ENCODE measurements at places on chromosomes 1 and 21.

DNA sequence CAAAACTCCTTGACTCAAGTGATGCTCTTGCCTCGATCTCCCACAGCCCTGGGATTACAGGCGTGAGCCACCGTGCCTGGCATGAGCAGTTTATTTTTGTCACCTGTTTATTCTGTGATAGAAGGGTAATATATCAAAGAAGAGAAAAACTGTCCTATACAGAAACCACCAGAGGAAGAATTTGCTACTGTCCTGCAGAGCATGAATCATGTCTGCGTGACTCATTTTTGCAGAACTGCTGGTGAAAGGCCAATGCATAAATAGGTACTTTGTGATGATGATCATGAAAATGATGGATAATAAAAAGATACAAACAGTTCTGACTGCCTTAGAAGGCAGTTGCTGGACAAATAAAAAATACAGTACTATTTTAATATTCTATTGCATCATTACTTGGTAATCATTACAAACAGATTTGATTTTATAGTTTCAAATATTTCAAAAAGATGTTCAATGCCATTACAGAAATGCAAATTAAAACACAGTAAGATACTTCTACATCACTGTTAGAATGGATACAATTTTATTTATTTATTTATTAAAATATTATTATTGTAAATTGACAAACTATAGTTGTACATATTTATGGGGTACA, 26.5 kb downstream of the RIPPLY3 start:
- no peak for DNase-seq

DNA sequence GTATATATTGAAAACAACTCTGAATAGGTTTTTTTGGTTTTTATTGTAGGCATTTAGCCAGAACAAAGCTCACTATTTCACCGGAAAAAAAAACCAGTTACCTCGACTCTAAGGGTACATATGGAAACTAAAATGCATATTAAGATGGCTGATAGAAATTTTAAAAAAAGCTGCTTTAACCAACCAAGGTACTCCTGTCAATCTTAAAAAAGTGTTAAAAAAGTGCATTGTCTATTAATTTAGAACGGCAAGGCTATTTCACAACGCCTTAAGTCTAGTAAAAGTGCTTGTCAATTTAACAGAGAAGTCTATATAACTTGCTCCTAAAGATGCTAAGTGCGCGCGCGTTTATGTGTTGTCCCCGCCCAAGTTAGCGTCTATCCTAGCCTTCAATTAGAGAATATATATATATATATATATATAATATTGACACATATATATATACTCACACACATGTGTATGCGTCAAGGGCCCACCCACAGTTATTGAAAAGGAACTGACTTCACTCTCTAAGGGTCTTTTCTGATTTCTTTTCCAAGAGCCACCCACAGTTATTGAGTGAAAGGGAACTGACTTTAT, 934 bp downstream of the ASPM start:
- no peak for DNase-seq

DNA sequence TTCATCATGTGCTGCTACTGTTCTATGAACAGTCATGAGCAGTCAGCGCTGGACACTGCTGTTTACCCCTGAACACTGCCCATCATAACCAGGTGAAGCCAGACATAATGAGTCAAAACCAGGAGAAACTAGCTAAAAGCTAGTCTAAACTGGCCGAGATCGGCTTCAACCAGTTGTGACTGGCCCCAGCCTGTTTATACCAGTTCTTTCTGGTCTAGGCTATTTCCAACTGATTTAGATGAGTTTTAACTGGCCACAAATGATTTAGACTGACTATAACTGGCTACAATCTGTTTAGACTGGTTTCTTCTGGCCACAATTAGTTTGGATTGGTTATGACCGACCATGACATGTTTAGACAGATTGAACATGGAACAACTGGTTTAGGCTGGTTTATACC, 348.3 kb upstream of the CAMK1G start:
- no peak for DNase-seq

- DNase-seq = peak; percentile 9
Measured at GRCh38 chr1:1264868-1265272, 8.8 kb downstream of the UBE2J2 start.

- DNase-seq = no peak
Measured at GRCh38 chr21:41048623-41049022, 119.3 kb upstream of the BACE2 start.

GRCh38 chr1:115648717-115649691, 7.2 kb downstream of the VANGL1 start:
- no peak for DNase-seq

GRCh38 chr1:49197081-49197480, 420.4 kb upstream of the BEND5 start:
- no peak for DNase-seq

- DNase-seq = peak; percentile 54
Measured at GRCh38 chr1:94324178-94324544, 86.8 kb upstream of the ARHGAP29 start.

GRCh38 chr21:45550522-45551210, 8.4 kb upstream of the SLC19A1 start:
- no peak for DNase-seq

DNA sequence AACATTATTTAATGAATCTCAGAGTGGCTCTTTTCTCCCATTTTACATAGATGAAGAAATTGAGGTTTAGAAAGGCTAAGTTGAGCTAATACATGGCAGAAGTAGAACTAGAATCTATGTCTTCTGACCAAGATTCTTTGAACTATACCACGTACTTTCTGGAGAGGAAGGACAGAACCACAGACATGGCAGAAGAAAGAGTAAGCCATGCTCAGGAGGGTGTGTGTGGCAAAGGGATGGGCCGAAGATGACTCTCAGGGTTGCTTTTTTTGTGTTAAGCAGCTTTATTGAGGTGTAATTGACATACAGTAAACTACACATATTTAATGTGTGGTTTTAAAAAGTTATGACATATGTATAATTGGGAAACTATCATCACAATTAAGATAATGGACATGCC, 69.5 kb downstream of the PEX14 start:
- no peak for DNase-seq

DNA sequence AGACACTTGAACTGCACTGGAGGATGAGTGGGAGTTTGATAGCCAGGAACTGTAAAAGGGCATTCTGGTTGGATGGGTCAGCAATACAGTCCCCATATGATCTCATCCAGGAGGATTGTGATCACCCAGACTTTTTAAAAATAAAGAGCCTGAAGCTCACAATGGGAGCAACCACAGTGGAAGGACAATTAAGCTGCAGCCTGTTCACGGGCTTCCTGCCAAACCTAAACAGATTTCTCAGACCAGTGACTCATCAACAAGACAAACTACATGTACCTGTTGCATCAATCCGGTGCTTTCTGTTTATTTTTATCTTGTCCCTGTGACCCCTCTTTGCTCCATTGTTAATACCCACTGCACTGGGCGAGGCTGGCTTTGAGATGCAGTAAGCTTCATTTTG, 52.3 kb downstream of the PAPPA2 start:
- no peak for DNase-seq

DNA sequence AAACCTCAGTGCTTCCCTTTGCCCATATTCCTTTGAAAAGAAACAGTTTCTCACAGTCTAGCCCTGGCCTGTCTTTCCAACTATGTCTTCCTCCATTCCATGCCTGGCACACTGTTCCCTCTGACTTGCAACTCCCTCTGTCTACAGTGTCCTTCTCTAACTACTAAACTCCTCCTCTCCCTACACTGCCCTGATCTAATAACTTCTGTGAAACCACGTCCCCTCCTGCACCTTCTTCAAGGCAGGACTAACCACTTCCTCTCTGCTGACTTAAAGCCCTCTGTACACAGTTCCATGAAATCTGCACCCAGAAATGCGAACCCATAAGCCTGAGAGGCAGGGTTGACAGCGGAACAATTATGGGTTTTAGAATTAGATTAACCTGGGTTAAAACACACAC, 62.2 kb upstream of the ATP1B1 start:
- no peak for DNase-seq

GRCh38 chr1:227399152-227399730, 80.9 kb upstream of the CDC42BPA start:
- no peak for DNase-seq

DNA sequence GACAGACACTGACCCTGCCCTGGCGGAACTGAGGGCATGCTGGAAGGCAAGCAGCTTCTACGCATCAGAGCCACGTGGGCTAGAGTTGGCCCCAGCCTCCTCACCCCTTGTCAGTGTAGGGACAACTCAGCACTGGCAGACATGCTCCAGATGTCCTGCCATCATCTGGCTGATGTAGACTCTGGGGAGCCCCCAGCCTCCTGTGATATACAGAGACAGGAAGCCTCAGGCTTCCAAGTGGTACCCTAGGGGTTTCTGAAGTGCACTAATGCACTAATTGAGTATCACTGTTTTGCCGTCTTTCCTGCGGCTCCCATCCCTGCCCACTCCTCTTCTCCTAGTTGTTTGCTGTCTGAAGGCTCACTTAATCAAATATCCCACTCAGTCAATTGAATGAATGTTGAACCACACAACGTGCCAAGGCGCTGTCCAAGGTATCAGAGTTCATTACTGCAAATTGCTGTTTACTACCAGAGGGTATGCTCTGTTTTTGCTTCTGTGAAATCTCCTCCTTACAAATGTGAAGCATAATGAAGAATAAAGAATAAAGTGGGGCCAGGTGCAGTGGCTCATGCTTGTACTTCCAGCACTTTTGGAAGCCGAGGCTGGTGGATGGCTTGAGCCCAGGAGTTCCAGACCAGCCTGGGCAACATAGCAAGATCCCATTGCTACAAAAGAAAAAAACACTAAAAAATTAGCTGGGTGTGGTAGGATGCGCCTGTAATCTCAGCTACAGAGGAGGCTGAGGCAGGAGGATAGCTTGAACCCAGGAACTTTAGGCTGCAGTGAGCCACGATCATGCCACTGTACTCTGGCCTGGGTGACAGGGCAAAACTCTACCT, 76.4 kb upstream of the ZBTB18 start:
- DNase-seq = no peak

DNA sequence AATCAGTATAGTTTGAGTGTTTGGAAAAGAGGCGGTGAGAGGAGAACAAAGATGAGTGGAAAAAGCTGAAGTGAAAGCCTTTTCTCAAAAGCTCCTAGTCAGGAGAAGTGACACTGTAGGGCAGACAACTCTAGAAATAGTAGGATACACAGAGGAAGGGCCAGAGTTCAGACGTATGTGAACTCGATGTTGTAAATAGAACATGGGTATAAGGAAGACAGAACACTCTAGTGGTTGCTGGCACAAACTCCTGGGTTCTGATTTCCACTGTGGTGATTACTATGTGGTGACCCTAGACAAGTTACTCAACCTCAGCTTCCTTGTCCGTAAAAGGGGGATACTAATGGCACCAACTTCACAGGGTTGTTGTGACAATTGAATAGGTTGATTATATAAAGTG, 30.2 kb upstream of the MGST3 start:
- DNase-seq = no peak

DNA sequence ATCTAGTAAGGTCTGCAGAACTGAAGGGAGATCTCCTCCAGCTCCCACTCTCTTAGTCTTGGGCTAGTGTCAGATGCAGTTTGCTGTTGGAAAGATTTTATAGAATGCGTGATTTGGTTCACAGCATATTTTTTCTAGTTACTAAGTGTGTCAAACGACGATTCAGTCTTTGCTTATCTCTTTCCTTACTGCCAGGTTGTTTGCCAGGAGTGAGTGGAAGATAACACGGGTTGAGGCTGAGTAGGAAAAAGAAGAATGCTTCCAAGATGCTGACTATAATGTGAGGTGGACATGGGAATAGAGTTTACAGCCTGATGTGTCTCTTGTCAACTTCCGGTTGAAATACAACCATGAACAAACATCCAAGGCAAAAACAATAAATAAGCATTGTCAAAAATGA, 141.4 kb downstream of the GDAP2 start:
- no peak for DNase-seq

DNA sequence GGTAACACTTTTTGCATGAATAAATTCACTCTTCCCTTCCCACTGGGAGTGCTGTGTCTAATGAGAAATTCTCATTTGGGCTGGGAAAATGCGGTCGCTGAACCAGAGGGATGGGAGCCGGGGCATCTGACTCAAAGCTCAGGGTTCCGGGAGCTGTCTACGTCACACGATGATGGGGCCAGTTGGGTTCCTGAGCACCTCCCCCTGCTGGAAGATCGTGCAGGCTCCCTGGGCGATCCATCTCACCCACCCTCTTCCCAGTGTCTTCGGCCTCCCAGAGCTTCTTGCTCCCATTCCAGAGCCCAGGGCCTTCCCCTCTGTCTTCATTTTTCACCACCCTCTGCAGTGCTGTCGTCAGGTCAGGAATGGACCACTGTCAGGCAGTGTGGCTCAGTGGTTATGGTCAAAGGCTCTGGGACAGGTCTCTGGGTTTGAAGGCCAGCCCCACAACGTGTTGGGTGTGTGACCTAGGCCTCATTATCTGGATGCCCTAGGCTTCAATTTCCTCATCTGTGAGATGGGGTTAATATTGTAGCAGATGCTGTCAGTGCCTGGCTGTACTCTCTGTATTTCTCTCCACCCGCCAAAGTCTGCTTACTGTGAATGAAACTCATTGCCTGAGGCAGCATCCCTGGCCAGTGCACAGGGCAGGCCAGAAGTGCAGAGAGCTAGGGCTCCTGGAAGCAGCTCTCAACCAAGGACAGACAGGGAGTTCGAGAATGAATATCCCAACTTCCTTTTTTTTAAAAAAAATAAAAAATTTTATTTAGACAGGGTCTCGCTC, 31.8 kb downstream of the IGSF21 start:
- DNase-seq = no peak

GRCh38 chr1:29385966-29386365, 149.6 kb downstream of the PTPRU start:
- no peak for DNase-seq

GRCh38 chr1:11691302-11691914, at the start of gene DRAXIN:
DRAXIN (plus strand) TSS chr1:11691710; CDS start chr1:11706259, 14,549 bp downstream.
- no peak for DNase-seq

GRCh38 chr1:182391028-182391361, 595 bp downstream of the GLUL start:
- DNase-seq = no peak

- DNase-seq = peak; percentile 78
Measured at GRCh38 chr1:78617615-78618026, 2.6 kb upstream of the IFI44L start.

DNA sequence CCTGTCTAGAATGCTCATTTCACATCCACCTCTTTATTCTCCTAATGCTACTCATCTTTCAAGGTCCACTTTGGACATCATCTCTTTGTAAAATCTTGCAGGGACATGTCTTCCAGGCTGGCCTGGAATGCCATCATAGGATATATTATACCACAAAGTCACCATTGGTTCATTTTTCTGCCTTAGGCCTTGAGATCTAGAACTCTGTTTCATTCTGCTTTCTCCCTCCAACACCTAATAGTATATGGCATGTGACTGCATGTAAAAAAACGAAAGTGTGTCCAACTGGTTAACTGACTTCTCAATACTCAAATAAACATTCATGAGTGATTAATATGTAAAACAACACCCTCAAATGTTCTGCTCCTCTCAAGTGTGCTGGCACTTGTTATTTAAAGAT, 84.1 kb downstream of the RGS2 start:
- DNase-seq = no peak

- DNase-seq = no peak
Measured at GRCh38 chr1:156213644-156213966, 798 bp downstream of the PMF1 start.
